ENCODE measurements at places on chromosomes 5 and 9. TPM values are rescaled to one million over a fixed set of nuclear protein-coding genes. Genes with fewer than 3 reads are reported as not detected.

The CCDC192 gene
- not detected for polyA plus RNA-seq

- no peak for DNase-seq
Observed at GRCh38 chr5:664994-665360, 28.2 kb downstream of the TPPP start.

DNA sequence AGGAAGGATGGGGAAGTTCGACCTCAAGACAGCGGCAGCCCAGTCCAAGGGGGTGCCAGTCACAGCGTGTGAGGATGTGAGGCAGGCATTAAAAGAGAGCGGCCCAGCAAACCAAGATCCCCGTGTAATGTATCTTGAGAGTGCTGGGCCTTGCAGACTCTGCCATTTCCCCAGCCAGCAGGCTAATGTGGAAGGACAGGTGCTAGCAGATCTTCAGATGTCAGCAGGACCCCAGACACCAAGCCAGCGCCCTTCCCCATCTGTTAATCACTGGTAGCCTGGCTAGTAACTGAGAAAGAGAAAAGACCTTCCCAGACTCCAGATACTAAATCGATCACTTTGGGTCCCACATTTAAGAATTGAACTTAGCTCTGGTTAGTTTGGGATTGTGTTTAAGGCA is 62.2 kb downstream of the NTRK2 start:
- DNase-seq: no peak

The LCN9 gene
- polyA plus RNA-seq: not detected

The ANXA2R gene
- 0.53 TPM for polyA plus RNA-seq

- DNase-seq: no peak
Observed at GRCh38 chr9:118563677-118564076, 805.6 kb downstream of the BRINP1 start.

The NOXA1 gene
- 0.20 TPM for polyA plus RNA-seq

GRCh38 chr9:90894986-90895687 is 93.5 kb downstream of the SYK start:
- DNase-seq: no peak

DNA sequence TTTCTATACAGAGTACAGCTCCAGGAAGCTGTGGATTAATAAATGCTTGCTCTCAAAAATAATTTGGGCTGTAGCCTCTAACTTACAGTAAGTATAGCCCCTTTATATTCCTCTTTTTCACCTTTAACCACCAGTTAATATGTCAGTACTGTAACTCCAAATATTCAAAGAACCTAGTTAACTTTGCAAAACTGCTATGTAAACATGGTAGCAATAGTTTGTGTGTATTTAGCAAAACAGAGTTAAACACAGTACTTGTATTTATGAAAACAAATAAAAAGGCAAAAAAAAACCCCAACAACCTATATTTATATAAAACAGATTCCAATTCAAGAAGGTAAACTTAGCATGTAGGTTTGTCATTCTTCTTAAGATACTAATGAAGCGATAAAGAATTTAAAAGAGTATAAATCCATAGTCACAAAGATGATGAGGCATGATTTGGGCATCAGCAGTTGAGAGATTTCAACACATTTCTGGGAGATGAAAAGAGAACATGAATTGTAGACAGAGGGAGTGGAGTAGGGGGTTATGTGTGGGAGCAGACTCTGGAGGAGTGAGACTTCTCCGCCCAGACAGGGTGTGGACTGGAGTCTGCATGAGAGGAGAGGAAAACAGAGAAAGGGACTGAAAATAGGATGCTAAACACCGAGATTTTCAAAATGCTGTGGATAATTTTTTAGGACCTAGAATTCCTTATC is 47.0 kb upstream of the F2RL1 start:
- no peak for DNase-seq

- DNase-seq: no peak
Observed at GRCh38 chr9:128575916-128576315, 23.5 kb downstream of the SPTAN1 start.

The PLPP7 gene
- 3.9 TPM for polyA plus RNA-seq

GRCh38 chr5:124628721-124629596 is 117.5 kb downstream of the ZNF608 start:
- DNase-seq: peak; percentile 86

DNA sequence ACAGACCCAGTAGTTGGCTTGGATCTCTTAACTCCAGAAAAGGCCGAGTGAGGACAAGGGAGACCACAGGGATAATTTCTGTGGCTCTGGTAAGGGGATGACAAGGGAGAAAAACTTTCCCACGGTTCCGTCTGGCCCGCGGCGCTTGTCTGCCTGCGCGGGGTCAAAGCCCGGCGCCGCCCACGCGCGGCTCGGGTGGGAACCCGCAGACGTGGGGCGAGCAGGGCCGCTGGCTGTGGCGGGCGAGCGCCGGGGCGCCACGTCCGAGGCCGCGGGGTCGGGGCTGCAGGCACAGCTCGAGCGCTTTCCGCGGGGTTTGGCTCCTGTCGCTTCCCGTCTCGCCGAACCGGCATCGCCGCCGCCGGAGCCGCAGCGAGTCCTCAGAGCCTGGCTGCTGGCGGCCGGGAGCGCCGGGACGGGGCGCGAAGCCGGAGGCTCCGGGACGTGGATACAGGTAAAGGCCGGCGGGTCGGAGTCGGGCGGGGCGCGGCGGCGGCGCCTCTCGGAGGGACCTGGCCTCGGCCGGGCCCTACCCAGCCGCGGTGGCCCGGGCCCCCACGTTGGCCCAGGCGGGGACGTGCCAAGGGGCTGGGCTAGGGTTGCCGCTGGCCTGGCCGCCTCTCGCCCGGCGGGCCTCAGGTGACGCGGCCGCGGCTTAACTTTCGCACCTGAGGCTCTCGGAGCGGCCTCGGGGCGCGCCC is at the start of gene RNF180:
Gene RNF180 (plus strand): TSS at position 344 of the 701 bp plus-strand sequence. CDS start 34,965 bp downstream, outside the sequence.
- DNase-seq: no peak

GRCh38 chr5:56849671-56850070 is 34.3 kb downstream of the MAP3K1 start:
- no peak for DNase-seq

DNA sequence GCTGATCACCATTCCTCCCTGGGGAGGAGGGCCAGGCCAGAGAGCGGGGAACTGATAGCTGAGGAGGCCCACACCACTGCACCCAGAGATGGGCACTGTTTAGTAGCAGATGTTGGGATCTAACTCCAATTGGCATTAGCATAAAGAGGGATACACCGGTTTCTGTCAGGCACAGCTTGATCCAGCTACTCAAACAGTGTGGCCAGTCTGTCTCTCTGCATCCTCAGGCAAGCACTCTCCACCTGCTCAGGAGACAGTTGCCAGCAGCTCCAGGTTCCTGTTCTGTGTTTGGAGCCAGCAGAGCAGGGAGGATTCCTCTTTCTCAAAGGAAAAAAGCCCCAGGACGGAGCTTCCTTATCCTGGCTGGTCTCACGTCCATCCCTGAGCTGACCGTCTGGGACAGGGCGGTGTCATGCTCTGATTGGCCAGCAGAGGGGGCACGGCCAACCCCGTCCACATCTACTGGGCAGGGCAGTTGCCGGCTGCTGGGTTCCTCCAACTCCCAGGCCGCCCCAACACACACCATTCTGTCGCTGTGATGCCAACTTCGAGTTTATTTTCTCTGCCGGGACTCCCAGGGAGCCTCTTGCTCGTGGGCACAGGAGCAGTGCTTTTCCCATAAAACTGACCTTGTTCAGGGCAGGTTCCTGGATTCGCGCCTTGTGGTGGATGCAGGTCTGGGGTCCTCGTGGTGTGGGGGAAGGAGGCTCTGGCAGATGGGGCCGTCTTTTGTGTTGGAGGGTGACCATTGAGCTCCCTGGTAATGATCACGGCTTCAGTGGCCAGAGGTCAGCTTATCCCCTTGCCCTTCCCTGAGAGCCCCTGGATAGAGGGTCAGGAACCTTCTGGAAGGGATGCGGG is 47.9 kb downstream of the COL5A1 start:
- no peak for DNase-seq

DNA sequence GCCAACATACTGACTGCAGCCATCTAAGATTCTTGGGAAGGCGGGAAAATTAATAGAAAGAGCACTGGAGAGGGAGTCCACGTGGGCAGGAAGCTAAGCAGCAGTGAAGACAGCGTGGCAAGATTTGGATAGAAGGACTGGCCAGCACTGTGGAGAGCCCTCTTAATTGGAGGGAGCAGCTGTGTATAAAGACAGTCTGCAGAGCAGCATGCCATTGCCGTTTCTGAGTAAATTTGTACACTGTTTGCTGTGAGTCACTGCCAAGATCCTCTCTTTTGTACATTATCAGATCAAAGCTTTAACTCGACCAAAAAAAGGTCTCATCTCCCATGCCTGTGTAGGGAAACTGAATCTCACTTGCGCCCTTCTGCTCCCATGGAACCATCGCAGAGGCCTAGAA is 45.3 kb downstream of the INSYN2B start:
- no peak for DNase-seq

DNA sequence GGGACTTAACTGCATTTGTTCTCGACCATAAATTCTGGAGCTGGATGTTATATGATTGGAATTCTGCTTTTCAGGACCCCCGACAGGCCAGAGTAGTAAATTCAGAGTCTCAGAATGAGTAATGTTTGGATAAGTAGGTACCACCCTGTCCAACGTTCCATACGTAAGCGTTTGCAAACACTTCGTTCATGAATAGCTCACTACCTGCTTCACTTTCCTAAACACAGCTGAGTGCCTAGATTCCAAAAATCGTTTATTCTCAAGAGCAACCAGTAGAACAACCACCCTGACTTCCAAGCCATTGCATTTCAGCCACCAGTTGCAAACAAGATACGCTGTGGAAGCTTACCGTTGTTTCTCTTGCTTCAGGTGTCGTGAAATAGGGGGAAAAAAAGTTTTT is 101.3 kb upstream of the DMRT1 start:
- DNase-seq: no peak

DNA sequence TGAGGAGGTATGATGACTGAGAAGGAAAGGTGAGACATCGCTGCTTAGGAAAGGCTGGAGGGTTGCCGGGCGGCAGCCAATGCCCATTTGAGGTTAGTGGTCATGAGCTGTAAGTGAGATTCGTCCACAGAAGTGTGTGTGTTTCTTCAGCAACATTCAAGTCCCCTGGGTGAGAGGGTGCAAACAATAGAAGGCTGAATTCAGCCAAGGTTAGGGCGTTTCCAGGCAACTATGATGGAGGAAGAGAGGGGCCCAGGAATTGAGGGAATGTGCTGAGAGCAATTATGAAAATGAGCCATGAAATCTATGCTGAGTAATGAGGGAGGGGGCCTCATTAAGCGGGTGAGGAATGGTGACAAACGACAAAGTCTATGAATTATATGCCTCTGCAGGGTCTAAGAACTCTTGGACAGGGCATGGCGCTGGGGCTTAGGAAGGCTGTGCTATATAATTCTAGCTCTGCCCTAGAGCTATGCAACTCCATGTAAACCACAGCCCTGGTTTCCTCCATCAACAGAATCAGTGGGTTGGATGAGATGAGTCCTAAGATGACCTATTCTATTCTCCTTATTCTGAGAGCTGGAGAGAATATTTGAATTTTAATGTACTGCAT is 96.0 kb downstream of the SLIT3 start:
- DNase-seq: no peak

The ISOC1 gene
- 5.8 TPM for polyA plus RNA-seq
